Activated naive CD4-positive, alpha-beta T cell treated with anti-CD3 and anti-CD28 coated beads, Interleukin-2, amount 50 U/mL, for 72 hours (primary cell): ENCODE measurements at places on chromosomes 3 and 15. TPM values are rescaled to one million over a fixed set of nuclear protein-coding genes. Genes with fewer than 3 reads are reported as not detected.

- DNase-seq = no peak
These were observed 23.6 kb downstream of the MEGF11 start for GRCh38 chr15:66229790-66230465.

The KCNMB3 gene
- total RNA-seq = 0.55 TPM

GRCh38 chr15:72318408-72318942 lies 1.5 kb downstream of the CELF6 start:
- no peak for DNase-seq

GRCh38 chr15:28783873-28784272 lies 64.6 kb downstream of the GOLGA6L7 start:
- no peak for DNase-seq
